ENCODE measurements at places on chromosomes 5 and 9.

GRCh38 chr9:83116026-83116425, 53.1 kb upstream of the RASEF start:
- DNase-seq = no peak

DNA sequence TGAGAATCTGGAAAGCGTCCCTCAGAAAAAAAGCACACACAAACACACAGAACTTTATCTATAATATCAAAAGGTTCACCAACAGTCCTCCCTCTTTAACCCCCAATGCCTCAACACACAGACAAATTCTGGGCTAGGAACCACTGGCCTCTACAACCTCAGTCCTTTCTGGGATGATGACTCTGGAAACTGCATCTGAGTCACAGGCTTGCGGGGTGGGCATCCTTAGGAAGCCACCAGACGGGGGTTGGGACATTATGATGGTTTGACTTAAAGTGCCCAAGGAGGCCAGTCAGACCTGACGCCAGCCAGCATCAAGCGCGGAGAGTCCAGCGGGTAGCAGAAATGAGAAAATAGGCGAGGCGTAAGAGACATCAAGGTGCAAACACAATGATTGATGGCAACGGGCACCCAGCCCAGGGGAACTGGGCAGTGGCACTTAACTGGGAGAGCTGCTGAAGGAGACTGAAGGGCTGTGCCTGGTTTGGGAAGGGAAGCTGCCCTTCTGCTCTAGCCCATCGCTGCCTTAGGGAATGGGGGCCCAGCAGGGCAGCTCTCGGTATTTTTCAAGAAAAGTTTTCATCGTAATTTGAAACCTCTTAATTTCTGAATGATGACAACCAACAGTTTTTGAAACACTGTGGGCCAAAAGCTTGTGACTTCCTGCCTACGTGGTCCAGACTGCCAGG, 20.7 kb downstream of the SPRY4 start:
- no peak for DNase-seq

GRCh38 chr5:66338828-66339227, 194.7 kb downstream of the SREK1 start:
- DNase-seq = no peak

DNA sequence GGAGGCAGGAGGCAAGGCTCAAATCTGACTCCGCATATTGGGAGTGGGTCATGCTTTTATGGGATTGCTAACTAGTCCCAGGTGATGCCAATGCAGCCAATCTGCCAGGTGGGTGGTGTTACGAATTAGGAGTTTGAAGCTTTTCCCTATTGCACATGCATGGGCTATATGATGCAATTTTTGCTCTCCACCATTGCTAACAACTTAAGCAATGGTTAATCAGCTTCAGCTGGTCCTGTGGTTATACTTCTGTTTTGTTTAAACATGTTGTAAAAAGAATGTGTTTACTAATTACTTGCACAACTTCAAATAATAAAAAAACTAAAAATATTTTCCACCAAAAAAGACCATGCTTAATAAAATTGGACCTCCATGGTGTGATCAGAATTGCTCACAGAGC, 55.7 kb downstream of the SHC3 start:
- no peak for DNase-seq

GRCh38 chr5:54754878-54755277, 230.5 kb downstream of the ESM1 start:
- DNase-seq = no peak

GRCh38 chr5:175860531-175861045, 10.8 kb upstream of the CPLX2 start:
- DNase-seq = no peak
